ENCODE measurements at places on chromosomes 4 and X.

DNA sequence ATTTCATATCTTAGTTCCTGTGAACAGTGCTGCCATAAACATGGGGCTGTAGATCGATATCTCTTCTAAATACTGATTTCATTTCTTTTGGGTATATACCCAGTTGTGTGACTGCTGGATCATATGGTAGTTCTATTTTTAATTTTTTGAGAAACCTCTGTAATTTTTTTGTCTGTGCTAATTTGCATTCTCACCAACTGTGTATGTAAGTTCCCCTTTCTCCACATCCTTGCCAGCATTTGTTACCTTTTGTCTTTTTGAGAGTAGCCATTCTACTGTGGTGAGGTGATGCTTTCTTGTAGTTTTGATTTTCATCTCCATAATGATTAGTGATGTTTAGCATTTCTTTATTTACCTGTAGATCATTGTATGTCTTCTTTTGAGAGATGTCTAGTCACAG lies 2086.5 kb upstream of the TENM3 start:
- no peak for DNase-seq

DNA sequence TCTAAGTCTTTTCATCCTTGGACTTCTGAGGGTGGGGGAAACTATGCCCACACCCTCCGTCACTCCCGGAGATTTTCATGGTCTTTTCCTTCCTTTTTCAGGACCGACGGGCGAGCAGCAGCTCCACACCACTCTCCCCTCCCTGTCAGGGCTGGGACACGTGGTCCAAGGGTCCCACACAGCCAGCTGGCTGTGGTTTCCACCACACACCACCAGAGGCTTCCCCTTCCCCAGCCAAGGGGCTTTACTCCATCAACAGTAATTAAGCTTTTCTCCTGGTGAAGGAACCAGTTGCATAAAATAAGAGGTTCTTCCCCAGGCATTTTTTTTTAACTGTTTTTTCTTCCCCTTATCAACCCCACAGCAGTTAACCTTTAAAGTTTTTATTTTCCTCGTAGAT lies 453.9 kb downstream of the GPAT3 start:
- no peak for DNase-seq

- DNase-seq, result no peak
Measured at GRCh38 chrX:133183806-133184205, 34.3 kb downstream of the TFDP3 start.

DNA sequence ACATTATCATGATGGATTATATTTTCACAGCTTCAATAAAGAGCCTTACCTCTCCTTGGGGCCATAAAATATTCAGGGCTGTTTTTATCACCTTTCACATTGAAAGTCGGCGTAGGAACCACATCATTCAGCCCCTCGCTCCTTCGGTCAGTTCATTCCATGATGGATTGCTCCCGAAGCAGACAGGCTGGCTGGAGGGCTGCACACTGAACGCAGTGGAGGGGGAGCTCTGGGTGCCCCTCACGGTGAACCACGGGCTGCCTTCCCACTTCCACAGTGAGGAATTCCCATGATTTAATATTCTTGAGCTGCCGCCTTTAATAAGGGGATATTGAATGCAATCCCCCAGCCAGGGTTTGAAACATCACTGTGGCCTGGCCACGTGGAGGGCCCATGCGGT lies 16.0 kb downstream of the PPP2R2C start:
- no peak for DNase-seq

DNA sequence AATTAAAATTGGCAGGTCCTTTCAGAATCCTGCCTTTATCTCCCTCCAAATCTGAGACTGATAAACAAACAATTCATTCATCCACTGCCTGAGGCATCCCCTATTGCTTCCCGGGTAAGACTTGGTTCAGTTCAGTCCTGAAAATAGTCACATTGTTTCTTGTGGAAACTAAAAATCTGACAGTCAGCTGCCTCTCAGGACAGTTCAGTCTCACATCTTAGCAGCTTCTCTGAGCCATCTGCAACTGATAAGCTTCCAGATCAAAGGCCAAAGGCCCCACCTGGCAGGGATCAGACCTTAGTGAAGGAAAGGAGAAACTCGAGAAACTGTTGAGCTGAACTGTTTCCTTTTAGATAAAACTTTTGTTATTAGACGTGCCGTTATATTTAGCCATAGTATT lies 264.5 kb downstream of the IL15 start:
- no peak for DNase-seq
